Suprapubic skin (tissue), 4 donors: ENCODE measurements at places on chromosomes 3 and 15. TPM values are rescaled to one million over a fixed set of nuclear protein-coding genes. Genes with fewer than 3 reads are reported as not detected.

DNA sequence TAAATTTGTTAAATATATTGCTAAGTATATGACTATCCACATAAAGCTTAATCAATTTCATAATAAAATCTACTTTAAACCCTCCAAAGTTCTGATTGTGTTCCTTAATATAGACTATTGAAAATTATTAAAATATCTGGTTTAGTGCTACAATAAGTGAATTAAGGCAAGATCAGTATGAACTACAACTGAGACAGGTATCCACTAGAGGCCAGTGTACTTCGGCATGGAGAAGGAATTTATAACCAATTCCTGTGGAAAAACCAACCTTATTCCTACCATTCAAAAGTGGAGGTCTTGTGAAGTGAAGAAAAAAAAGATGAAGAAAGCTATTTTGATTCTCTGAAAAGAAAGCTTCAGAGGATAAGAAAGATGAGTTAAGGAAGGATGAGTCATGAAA lies 237.7 kb downstream of the SUCLG2 start:
- H3K4me1 ChIP-seq, result no peaks in the 10 kb centered on the region
- H3K27me3 ChIP-seq, result no peaks in the 10 kb centered on the region
- no peak for DNase-seq
- H3K4me3 ChIP-seq, result no peak overlapping the region
- no peak overlapping the region for H3K27ac ChIP-seq
- H3K36me3 ChIP-seq, result peaks cover 4% of the 10 kb centered on the region

Gene NAA80
- 23.4 TPM for total RNA-seq

DNA sequence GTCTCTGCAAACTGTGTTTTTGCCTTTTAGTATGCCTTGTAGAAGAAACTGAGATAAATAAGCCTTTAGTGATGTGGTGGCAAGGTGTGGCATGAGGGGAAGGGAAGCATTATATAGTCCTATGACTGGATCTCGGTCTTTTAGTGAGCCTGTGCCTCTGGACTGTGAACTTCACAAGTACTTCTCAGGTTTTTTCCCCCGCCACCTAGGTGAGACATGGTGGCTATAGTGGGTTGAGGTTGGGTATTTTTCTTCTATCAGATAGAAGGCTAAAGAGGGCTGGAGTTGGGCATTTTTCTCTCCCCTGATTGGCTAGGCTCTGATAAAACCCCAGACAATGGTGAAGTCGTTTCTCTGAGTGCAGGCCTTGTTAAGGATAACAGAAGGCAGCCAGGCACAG lies 38.7 kb upstream of the ZFAND6 start:
- H3K27ac ChIP-seq, result no peak overlapping the region
- H3K4me3 ChIP-seq, result no peak overlapping the region
- H3K36me3 ChIP-seq, result no peaks in the 10 kb centered on the region
- no peaks in the 10 kb centered on the region for H3K4me1 ChIP-seq

- H3K27me3 ChIP-seq, result no peaks in the 10 kb centered on the region
- H3K4me3 ChIP-seq, result no peak overlapping the region
- H3K27ac ChIP-seq, result no peak overlapping the region
- no peaks in the 10 kb centered on the region for H3K36me3 ChIP-seq
- H3K4me1 ChIP-seq, result no peaks in the 10 kb centered on the region
Measured at GRCh38 chr3:43907508-43907858, 216.7 kb downstream of the ABHD5 start.

DNA sequence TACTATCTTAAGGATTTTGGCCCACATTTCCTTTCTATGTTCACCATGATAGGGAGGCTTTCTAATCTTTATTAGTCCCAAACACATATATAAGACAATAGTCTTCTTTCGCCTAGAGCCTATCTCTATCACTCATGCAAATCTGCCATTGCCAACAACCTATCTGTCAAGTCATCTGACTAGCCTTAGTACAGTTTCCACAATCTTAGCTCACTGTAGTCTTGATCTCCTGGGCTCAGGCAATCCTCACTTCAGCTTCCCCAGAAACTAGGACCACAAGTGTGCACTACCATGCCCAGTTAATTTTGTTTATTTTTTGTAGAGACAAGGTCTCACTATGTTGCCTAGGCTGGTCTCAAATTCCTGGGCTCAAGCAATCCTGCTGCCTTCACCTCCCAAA lies 6.9 kb downstream of the TMEM39A start:
- no peaks in the 10 kb centered on the region for H3K27me3 ChIP-seq
- no peak for DNase-seq
- no peak overlapping the region for H3K4me3 ChIP-seq
- H3K27ac ChIP-seq, result no peak overlapping the region
- H3K36me3 ChIP-seq, result peaks cover 78% of the 10 kb centered on the region

GRCh38 chr15:71781179-71781964 lies 29.0 kb upstream of the NR2E3 start:
- no peaks in the 10 kb centered on the region for H3K36me3 ChIP-seq
- H3K4me3 ChIP-seq, result no peak overlapping the region
- no peaks in the 10 kb centered on the region for H3K27me3 ChIP-seq

GRCh38 chr3:66648975-66649374 lies 148.2 kb upstream of the LRIG1 start:
- no peaks in the 10 kb centered on the region for H3K36me3 ChIP-seq
- no peak for DNase-seq
- no peaks in the 10 kb centered on the region for H3K27me3 ChIP-seq
- H3K4me3 ChIP-seq, result no peak overlapping the region
- H3K27ac ChIP-seq, result no peak overlapping the region
- no peaks in the 10 kb centered on the region for H3K4me1 ChIP-seq

Gene MAP3K13
- 18.3 TPM for total RNA-seq

Gene SAMMSON
- not detected for total RNA-seq

DNA sequence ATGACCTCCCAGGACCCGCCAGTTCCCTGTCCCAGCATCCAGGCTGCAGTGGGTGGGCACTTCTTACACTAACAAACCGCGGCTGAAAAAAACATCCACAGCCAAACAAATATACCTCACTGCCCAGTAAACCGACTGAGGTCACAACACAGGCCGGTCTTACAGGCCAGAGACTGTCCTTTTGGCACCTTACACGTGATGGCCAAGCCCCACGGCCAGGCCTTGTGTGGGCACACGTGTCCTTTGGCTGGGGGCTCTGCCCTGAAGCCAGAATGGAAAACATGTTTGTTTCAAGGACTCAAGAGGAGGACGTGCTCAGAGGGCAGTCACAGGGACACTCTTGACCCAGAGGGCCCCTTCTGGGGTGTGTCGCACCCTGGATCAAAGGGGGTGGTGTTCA lies 9.8 kb downstream of the SLC38A3 start:
- H3K36me3 ChIP-seq, result no peaks in the 10 kb centered on the region
- H3K4me1 ChIP-seq, result peaks cover 4% of the 10 kb centered on the region
- no peak for DNase-seq
- H3K4me3 ChIP-seq, result no peak overlapping the region

DNA sequence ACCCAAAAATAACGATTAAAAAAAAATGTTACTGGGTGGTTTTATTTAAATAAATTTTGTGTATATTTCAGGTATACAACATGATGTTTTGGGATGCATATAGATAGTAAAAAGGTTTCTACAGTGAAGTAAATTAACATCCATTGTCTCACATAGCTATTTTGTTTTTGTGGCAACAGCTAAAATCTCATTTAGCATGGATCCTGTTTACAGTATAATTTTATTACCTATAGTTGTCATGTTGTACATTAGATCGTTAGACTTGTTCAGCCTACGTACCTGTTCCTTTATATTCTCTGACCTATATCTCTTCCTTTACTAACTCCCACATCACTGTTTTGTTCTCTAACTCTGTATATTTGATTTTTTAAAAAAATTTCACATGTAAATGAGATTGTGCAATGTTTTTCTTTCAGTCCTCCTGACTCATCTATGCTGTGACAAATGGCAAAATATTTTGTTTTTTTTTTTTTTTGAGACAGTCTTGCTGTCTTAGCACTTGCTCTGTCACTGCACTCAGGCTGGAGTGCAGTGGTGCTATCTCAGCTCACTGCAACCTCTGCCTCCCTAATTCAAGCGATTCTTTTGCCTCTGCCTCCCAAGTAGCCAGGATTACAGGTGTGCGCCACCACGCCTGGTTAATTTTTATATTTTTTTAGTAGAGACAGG lies 45.6 kb downstream of the OIP5 start:
- H3K27ac ChIP-seq, result no peak overlapping the region
- DNase-seq, result no peak
- H3K4me3 ChIP-seq, result no peak overlapping the region
- H3K36me3 ChIP-seq, result peaks cover 46% of the 10 kb centered on the region

GRCh38 chr3:171374661-171375285 lies 85.4 kb downstream of the TNIK start:
- H3K4me1 ChIP-seq, result peaks cover 2% of the 10 kb centered on the region
- H3K4me3 ChIP-seq, result no peak overlapping the region
- H3K27me3 ChIP-seq, result no peaks in the 10 kb centered on the region

GRCh38 chr3:195184716-195185421 lies 86.1 kb downstream of the XXYLT1 start:
- peaks cover 51% of the 10 kb centered on the region for H3K4me1 ChIP-seq
- no peak for DNase-seq
- no peaks in the 10 kb centered on the region for H3K27me3 ChIP-seq
- H3K36me3 ChIP-seq, result no peaks in the 10 kb centered on the region

- peaks cover 45% of the 10 kb centered on the region for H3K4me1 ChIP-seq
- no peaks in the 10 kb centered on the region for H3K36me3 ChIP-seq
- H3K4me3 ChIP-seq, result peak within 1 kb of the TSS; percentile 85
- H3K27me3 ChIP-seq, result peaks cover 3% of the 10 kb centered on the region
- peak within 1 kb of the TSS; percentile 92 for H3K27ac ChIP-seq
Measured at GRCh38 chr15:70853973-70854665, at the start of gene LARP6. Gene LARP6 (minus strand): TSS chr15:70854157. CDS start chr15:70854088, 69 bp downstream.

DNA sequence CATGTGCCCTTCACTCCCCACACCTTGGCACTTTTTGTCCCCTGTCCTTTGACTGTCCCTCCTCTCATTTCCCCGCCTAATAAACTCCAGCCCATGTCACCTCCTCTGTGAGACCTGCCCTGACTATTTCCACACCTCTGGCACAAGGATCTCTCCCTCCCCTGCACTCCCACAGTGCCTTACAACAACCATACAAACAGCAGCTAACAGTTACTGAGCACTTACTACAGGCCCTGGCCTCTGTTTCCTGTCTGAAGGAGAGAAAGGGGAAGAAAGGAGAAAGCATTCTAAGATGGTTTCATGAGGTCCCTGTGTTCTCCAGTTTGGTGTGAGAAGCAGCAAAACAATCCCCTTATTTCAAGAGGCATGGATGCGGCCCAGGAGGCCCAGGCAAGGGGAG lies 20.0 kb upstream of the TRH start:
- no peak for DNase-seq
- no peaks in the 10 kb centered on the region for H3K36me3 ChIP-seq
- peaks cover 2% of the 10 kb centered on the region for H3K27me3 ChIP-seq
- no peak overlapping the region for H3K27ac ChIP-seq

DNA sequence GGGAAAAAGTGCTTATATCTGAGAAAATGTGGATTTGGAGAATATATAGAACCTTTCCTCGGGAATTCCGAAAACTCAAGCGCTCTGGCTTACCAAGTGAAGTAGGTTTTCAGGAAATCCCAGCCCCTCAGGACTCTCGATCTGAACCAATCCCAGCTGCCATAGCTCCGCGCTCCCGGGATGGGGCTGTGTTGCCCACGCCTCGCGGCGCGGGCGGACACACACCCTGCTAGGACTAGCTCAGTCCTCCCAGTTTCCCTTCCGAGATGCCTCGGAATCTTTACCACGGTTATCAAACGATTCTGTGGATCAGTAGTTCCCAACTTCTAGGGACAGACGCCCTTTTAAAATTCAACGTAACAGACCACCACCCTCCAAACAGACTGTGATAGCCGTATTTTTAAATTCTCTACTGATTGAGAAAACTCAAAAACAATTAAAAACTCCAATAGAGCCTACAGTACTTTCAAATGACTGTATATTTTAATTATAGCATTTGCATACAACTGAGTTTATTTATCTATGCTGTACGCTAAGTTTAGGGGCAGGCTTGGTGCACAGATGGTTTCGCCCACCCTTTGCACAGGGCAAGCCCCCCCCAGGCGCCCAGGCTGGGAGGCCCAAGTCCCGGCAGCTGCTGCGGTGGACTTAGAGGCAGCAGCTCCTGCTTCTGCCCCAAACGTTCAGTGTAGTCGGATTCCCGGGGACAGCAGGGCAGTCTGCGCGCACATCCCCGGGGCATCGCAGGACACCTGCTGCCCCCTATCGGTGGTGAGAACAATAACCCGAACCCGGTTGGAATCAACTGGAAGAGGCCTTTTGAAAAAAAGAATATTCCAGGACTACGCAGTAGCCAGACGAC lies 52.3 kb downstream of the CCDC54 start:
- H3K4me1 ChIP-seq, result peaks cover 25% of the 10 kb centered on the region
- no peaks in the 10 kb centered on the region for H3K27me3 ChIP-seq
- peak overlapping the region; percentile 12 for H3K27ac ChIP-seq
- peak; percentile 81 for DNase-seq
- H3K36me3 ChIP-seq, result no peaks in the 10 kb centered on the region
- peak overlapping the region; percentile 77 for H3K4me3 ChIP-seq

- no peak overlapping the region for H3K4me3 ChIP-seq
- no peaks in the 10 kb centered on the region for H3K4me1 ChIP-seq
- no peak for DNase-seq
- no peaks in the 10 kb centered on the region for H3K27me3 ChIP-seq
Measured at GRCh38 chr3:120928991-120929390, 21.0 kb downstream of the STXBP5L start.

DNA sequence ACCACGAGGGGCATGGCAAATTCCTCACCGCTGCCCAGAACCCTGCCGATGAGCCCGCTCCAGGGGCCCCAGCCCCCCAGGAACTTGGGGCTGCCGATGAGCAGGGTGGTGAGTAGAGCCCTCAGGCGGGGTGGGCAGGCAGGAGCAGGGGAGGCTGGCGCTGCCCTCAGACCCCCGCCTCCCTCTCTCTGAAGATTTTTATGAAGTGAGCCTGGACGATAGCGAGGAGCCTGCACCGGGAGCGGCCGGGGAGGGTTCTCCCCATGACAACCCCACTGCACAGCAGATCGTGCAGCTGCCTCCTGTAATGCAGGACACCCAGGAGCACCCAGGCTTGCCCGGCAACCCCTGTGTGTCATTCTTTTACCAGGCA lies 56.7 kb upstream of the UBE2Q2 start:
- peaks cover 15% of the 10 kb centered on the region for H3K27me3 ChIP-seq
- no peaks in the 10 kb centered on the region for H3K4me1 ChIP-seq
- H3K4me3 ChIP-seq, result no peak overlapping the region
- H3K36me3 ChIP-seq, result no peaks in the 10 kb centered on the region

GRCh38 chr3:121748680-121749275 lies 763 bp downstream of the GOLGB1 start:
- no peaks in the 10 kb centered on the region for H3K36me3 ChIP-seq
- peak overlapping the region; percentile 91 for H3K27ac ChIP-seq
- H3K4me3 ChIP-seq, result peak overlapping the region; percentile 76
- H3K4me1 ChIP-seq, result peaks cover 34% of the 10 kb centered on the region
- H3K27me3 ChIP-seq, result peaks cover 3% of the 10 kb centered on the region

GRCh38 chr3:170780471-170780870 lies 89.5 kb downstream of the RPL22L1 start:
- no peak overlapping the region for H3K27ac ChIP-seq
- no peaks in the 10 kb centered on the region for H3K4me1 ChIP-seq
- H3K4me3 ChIP-seq, result no peak overlapping the region
- no peaks in the 10 kb centered on the region for H3K27me3 ChIP-seq
- H3K36me3 ChIP-seq, result no peaks in the 10 kb centered on the region
- DNase-seq, result no peak

- H3K36me3 ChIP-seq, result peaks cover 8% of the 10 kb centered on the region
- DNase-seq, result no peak
- no peak overlapping the region for H3K4me3 ChIP-seq
- peak overlapping the region; percentile 51 for H3K27ac ChIP-seq
- H3K4me1 ChIP-seq, result peaks cover 21% of the 10 kb centered on the region
- no peaks in the 10 kb centered on the region for H3K27me3 ChIP-seq
Measured at GRCh38 chr15:57551715-57552677, 39.7 kb upstream of the MYZAP start.

Gene ISLR
- 11.5 TPM for total RNA-seq

Gene NPAP1
- total RNA-seq, result not detected
